NCI-H1436 (cell line): ENCODE measurements at places on chromosomes 7 and 10.

GRCh38 chr7:134016223-134016941 lies 110.8 kb upstream of the LRGUK start:
- DNase-seq = peak; percentile 6

DNA sequence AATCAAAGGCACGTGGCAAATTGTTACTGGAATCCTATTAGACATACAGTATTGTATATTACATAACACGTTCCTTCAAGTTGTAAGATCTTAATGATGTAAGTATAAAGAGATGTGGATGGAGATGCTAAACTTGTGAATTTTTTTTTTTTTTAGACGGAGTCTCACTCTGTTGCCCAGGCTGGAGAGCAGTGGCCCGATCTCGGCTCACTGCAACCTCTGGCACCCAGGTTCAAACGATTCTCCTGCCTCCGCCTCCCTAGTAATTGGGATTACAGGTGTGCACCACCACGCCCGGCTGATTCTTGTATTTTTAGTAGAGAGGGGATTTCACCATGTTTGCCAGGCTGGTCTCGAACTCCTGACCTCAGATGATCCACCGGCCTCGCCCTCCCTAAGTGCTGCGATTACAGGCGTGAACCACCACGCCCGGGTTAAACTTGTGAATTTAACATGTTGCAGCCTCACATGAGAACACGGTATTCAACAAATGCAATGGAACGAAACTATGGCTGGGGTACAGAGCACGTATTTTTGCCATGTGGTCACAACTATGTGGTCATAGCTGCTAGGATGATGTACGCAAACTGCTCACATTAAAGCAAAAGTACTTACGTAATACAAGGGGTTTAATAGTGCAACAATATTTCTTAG lies 818 bp upstream of the SUPV3L1 start:
- DNase-seq = peak; percentile 23

GRCh38 chr7:53485354-53485753 lies 449.9 kb downstream of the POM121L12 start:
- DNase-seq = no peak

GRCh38 chr7:80312139-80312661 lies 177.6 kb downstream of the GNAI1 start:
- DNase-seq = no peak

GRCh38 chr10:30818854-30819253 lies 189.3 kb upstream of the LYZL2 start:
- no peak for DNase-seq

DNA sequence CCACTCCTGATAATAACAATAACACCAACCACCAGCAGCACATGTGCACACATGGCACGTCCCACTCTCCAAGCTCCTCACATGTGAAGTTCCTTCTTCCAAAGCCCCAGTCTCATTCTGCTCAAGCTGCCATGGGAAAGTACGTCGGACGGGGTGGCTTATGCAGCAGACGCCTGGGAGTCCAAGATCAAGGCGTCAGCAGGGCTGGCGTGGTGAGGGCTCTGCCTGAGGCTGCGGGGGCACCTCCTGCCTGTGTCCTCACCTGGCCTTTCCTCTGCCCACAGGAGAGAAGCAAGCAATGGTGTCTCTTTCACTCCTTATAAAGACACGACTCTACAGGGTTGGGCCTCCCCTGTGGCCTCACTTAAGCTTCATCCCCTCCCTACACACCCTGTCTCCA lies 68.8 kb upstream of the INSIG1 start:
- DNase-seq = no peak
